Activated T-helper 17 cell treated with anti-CD3 and anti-CD28 coated beads, Interleukin-2, amount 50 U/mL, for 72 hours (primary cell): ENCODE measurements at places on chromosomes 11 and 22. TPM values are rescaled to one million over a fixed set of nuclear protein-coding genes. Genes with fewer than 3 reads are reported as not detected.
A peak's percentile ranks its signal among the peaks of the same experiment; 100 is the strongest.

DNA sequence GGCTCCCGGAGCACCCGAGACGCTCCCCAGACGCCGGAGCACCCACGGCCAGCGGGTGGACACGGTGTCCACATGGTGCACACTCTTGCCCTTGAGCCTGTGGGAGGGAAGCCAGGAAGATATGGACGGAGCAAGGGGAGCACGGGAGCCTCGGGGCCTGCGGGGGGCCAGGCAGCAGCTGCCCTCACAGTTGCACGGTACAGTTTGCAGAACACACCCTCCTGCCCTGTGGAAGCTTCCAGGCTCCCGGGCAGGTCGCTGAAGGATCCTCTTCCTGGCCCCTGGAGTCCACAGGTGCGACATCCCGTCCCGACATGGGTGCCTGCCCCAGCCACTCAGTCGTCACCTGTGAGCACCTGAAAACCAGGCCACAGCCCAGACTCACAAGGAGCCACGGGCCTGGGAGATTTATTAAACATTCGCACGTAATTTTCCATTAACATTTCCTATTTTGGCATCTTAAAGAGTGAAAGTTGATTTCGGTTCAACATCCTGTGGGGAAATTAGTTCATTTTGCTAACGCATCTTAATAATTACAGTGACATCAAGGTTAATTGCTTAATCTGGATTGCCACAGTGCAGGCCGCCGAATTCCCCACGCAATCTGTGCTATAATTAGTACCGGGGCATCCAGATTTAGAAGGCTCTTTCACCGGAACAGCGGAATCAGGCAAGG is 253.3 kb downstream of the BRD1 start:
- ATAC-seq: no peak

- no peak for ATAC-seq
Observed at GRCh38 chr11:34938611-34939010, 22.2 kb downstream of the PDHX start.

- ATAC-seq: no peak
Observed at GRCh38 chr22:37421468-37421877, 5.8 kb downstream of the ELFN2 start.

OTOG gene
- total RNA-seq: not detected

PARVG gene
- total RNA-seq: 35.8 TPM

DNA sequence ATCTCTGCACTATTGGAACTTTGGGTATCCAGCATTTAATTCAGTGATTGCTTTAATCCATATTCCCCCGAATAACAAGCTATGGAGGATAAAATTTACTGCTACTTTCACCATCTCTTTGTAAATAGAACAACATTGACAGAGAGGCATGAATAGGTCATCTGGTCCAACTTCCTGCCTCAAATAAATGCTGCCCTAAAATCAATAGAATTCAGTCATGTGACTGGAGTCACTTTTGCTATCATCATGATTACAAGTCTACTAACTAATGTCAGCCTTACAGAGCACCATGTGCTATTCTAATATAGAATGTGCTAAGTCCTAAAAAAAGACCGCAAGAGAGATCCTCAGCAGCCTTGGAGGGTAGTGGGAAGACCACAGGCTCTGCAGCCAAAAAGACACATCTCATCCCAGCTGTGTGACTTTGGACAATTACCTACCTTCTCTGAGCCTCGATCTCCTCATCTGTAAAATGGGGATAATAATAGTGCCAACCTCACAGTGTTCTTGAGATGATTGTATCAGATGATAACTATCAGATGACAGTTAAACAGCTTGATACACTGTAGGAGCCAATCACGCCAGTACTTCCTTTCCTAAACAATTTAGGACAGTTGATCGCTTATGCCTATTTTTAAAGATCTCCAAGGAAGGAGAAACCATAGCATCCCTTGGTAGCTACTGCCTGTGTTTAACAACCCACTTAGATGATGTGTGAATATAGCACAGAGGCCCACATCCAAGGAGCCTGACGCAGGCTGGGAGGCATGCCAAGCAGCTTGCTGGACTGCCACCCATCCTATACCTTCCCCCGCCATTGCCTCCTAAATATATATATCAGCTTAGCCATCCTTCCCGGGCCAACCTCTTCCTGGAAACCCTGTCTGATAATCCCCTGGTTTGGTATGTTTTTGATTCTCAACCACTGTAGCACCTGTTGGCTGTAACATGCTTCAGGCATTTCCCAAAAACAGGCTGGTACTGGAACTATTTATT is 77.3 kb upstream of the PHF21A start:
- ATAC-seq: no peak

GRCh38 chr22:48880749-48881148 is 946.9 kb downstream of the BRD1 start:
- no peak for ATAC-seq

- ATAC-seq: no peak
Observed at GRCh38 chr22:26477341-26477731, 6.2 kb downstream of the HPS4 start.

DNA sequence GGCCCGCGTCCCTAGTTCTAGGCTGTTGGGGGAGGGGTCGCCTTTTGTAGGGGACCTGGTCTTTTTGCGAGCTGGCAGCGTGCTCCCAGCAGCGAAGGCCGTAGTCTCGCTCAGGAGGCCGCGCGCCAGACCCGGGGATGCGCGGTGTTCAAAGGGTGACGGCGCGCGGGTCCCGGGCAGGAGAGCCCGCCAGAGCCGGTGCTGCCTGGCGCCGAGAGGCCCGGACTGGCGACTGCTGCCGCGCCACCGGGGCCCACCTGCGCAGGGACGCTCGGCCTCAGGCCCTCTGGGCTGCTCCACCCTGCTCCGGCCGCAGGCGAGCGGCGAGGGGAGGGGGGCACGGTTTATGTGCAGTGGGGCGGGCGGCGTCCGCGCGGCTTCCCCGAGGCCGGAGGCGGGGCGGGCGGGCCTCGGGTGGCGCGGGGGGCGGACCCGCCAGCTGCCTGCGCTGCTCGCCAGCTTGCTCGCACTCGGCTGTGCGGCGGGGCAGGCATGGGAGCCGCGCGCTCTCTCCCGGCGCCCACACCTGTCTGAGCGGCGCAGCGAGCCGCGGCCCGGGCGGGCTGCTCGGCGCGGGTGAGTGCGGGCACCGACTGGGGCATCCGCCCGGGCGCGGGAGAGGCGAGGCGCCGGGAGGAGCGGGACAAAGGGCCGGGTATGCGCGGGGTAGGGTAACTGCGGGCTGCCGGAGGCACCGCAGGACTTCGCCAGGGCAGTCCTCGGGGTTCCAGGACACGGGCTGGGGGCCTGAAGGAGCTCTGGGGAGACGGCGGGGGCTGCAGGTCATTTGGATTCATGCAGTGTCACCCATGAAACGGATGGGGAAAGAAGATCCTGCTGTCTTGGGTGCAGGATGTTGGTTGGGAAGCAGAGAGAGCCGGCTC is at the start of gene PRSS23:
TSS of gene PRSS23 (plus strand) at position 467 of the 884 bp plus-strand sequence. CDS start 7,102 bp downstream, outside the sequence.
- peak; percentile 58 for ATAC-seq

TEAD1 gene
- 1.6 TPM for total RNA-seq

DNA sequence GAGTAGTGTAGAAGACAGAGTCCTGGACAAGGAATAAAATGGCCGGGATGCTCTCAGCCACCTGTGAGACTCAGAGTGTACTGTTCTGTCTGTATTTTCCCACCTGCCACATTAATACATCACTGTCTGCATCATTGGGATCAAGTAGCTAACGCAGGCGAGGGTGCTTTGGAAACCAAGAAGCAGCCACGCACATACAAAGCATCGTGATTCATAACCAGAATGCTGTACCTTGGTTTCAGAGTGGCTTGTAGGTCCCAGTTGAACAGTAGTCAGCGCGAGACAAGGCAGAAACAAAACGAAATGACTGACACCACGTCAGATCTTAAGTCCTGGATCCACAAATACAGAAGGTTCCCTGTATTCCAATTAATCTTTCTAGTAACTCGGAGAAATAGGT is 198.3 kb downstream of the GRIK4 start:
- peak; percentile 56 for ATAC-seq

PATE2 gene
- total RNA-seq: not detected
